ENCODE measurements at places on chromosomes 16 and 17.

DNA sequence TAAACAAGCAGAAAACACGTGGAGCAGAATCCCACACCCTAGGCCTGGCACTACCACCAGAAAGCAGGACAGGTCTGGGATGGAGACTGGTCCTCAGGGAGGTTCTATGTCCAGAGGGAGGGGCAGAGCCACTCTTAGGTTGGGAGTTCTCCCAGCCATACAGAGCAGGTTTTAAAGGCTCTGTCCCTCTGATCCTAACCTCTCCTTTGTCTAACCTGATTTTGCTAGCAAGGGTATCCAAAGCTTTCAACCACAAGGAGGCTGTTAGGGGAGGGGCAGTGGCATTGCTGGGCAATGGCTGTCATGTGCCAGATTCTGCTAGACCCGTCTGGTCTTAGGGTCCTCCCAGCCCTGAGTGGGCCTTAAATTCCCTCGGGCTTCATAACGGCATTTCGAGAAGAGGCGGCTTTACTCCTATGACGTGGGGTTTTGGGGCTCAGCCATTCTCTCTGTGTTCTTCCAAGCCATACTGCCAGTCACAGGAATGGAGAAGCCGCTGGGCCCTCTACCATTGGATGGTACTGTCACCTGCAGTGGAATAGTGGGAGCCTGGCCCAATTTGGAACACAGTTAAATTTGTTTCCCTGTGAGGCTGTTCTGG is 5.7 kb downstream of the TPPP3 start:
- no peak for DNase-seq

GRCh38 chr16:52498328-52499059 is 48.4 kb downstream of the TOX3 start:
- no peak for DNase-seq

GRCh38 chr16:25978218-25978617 is 286.5 kb downstream of the HS3ST4 start:
- no peak for DNase-seq

DNA sequence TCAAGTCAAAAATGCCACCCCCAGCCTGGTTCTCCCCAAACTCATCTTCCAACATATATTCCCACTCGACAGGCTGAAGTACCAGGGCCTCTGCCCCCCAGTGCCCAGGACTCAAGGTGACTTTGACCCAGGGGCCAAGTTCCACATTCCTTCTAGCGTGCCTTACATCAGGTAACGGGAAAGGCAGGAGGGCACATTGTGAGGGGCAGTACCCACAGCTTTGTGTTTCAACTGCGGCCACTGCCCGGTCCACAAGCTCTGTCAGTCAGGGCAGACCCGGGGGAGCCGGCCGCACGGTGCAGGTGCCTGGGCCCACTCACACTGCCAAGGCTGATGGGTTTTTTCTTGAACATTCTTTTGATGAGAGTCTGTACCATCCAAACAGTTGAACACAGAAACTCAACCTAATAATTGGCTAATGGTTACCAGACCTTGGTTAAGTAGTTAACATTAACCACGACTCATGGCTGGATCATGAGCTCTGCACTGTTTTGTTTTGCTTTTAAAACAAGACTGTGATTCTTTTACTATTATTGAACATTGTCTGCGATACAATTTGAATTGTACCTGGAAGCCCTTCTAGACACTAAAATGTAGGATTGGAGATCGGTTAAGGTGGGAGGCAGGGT is 17.6 kb downstream of the ACE start:
- DNase-seq = no peak

DNA sequence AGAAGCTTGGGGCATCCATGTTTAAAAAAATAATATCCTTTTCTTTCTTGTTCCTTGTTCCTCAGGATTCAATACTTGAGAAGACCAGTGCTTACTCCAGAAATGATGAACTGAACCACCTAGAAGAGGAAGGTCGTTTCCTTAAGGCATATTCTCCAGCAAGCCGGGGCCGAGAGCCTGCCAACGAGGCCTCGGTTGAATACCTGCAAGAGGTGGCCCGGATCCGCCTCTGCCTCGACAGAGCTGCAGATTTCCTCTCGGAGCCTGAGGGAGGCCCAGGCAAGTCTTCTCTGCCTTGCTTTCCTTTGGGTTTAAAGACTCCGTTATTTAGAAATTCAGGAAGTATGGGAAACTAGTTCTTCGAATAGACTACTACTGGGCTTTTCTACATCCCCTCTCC is 42.5 kb upstream of the ENDOV start:
- DNase-seq = no peak

DNA sequence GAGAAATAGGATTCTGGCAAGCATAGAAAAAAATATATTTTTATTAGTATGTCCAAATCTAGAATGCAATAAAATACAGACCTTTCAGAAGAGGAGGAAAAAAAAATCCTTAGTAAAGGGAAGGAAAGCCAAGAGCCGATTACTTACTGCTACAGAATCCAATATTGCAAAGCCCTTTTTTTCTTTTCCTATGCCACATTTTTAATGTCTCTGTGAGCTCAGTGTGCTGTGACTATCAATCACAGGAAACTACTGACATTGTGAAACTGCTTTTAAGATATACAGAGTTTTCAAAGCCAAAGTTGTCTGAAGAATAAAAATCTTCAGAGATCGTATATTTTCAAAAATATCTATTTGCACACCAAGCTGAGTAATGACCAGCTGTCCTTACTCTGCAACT is 120.4 kb downstream of the CHD9NB start:
- DNase-seq = no peak

GRCh38 chr16:56669005-56669839 is at the start of gene MT1H:
Gene MT1H, plus strand, starts transcription at chr16:56669814. Its CDS starts 71 bp downstream, at chr16:56669885.
- no peak for DNase-seq
